ENCODE measurements at places on chromosomes 4 and X. TPM values are rescaled to one million over a fixed set of nuclear protein-coding genes. Genes with fewer than 3 reads are reported as not detected.
A peak's percentile ranks its signal among the peaks of the same experiment; 100 is the strongest.

DNA sequence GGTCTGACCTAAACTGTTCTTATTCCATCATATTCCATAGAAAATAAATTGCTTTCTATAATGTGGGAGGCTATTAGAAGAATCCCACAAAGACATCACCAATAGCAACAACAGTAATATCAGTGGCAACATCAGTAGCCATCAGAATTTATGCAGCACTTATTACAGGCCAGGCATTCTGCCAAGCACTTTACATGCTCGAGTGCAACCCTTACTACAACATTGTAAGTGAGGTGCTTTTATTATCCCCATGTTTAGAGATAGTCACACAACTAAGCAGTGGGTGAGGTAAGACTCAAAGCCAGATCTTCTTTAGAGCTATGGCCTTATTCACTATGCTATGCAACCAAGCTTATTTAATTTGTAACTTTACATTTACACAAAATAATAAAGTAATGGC lies 317.1 kb upstream of the BMP3 start:
- no peak overlapping the region for H3K27ac ChIP-seq
- no peaks in the 10 kb centered on the region for H3K27me3 ChIP-seq
- H3K4me3 ChIP-seq: no peak overlapping the region
- no peaks in the 10 kb centered on the region for H3K4me1 ChIP-seq

- DNase-seq: no peak
- H3K27ac ChIP-seq: no peak overlapping the region
- peaks cover 16% of the 10 kb centered on the region for H3K4me1 ChIP-seq
- H3K4me3 ChIP-seq: no peak overlapping the region
- no peaks in the 10 kb centered on the region for H3K27me3 ChIP-seq
Observed at GRCh38 chrX:47175588-47175980, 18.0 kb upstream of the UBA1 start.

- no peaks in the 10 kb centered on the region for H3K27me3 ChIP-seq
- H3K36me3 ChIP-seq: no peaks in the 10 kb centered on the region
- no peak overlapping the region for H3K4me3 ChIP-seq
- no peaks in the 10 kb centered on the region for H3K4me1 ChIP-seq
- no peak overlapping the region for H3K27ac ChIP-seq
Observed at GRCh38 chr4:29717287-29718057, 1002.7 kb upstream of the PCDH7 start.

Gene C4orf50
- polyA plus RNA-seq: not detected

Gene MAGEA8
- not detected for polyA plus RNA-seq

GRCh38 chrX:23884427-23885024 lies 23.2 kb downstream of the APOO start:
- H3K27ac ChIP-seq: peak overlapping the region; percentile 68
- peak; percentile 42 for DNase-seq
- H3K4me1 ChIP-seq: peaks cover 21% of the 10 kb centered on the region
- H3K27me3 ChIP-seq: no peaks in the 10 kb centered on the region
- H3K4me3 ChIP-seq: peak overlapping the region; percentile 10
- no peaks in the 10 kb centered on the region for H3K36me3 ChIP-seq
